ENCODE measurements at places on chromosomes 11 and 22. TPM values are rescaled to one million over a fixed set of nuclear protein-coding genes. Genes with fewer than 3 reads are reported as not detected.

OR52I2 gene
- total RNA-seq: not detected

RFPL1 gene
- not detected for total RNA-seq

TMEM132A gene
- 23.9 TPM for total RNA-seq

FAT3 gene
- total RNA-seq: 0.14 TPM

TNNT3 gene
- not detected for total RNA-seq

NXPE1 gene
- total RNA-seq: 0.09 TPM

RAB1B gene
- total RNA-seq: 47.9 TPM
